ENCODE measurements at places on chromosomes 12 and 14.

DNA sequence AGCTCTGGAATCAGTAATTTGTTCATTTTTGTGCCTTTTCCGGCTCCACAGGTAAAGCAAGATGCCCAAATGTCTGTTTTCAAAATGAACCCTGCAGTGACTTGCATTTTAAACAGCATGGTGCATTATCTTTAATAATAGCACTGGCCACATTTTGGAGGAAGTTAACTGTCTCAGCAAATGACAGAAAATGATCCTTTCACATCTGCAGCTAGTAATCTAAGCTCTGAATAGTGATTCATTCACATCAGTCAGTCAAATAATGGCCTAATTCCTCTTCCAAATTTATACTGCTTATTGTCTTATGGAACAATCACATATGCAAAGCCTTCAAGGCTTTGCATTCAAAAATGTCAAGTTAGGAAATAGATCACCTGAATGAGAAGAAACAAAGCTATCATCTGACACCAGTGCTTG lies 75.6 kb downstream of the PPM1H start:
- DNase-seq = no peak

GRCh38 chr14:76901171-76902055 lies 75.2 kb downstream of the LRRC74A start:
- DNase-seq = peak; percentile 58

DNA sequence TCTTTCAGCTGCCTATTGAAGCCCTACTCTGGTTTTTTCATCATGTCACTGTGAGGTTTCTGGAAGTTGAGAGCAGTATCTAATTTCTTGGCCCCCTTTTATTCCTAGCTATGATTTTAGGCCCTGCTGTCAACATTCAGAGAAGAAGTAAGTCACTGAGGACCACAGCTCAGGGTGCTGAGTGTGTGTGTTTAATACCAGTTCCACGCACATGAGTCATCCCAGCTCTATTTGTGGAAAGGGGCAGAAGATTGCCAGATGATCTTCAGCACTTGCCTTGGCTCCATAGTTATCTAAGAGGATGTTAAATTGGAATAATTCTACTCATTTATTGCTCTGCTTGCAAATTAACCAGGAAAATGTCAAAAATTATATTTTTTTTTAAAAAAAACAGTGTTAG lies 65.5 kb upstream of the SLC38A4 start:
- DNase-seq = peak; percentile 58

GRCh38 chr14:95057851-95058250 lies 99.5 kb downstream of the DICER1 start:
- DNase-seq = no peak

- no peak for DNase-seq
Measured at GRCh38 chr12:120677765-120678473, 9.0 kb upstream of the MLEC start.

DNA sequence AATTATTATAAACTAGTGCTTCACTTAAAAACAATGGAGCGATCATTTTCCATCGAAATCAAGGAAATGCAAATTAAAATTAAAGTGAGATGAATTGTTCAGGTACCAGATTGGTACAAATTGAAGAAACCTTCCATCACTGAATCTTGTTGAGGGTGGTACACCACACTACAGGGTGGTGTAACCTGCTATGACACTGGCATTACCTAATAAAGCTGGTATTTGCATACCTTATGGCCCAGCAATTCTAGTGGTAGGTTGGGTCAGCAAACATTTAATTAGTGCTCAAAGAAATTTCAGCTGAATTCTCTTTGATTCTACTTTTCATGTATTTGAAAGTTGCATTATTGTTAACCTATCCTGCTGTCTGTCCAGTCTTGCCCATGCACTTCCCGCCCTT lies 9.2 kb downstream of the TIGAR start:
- DNase-seq = no peak

DNA sequence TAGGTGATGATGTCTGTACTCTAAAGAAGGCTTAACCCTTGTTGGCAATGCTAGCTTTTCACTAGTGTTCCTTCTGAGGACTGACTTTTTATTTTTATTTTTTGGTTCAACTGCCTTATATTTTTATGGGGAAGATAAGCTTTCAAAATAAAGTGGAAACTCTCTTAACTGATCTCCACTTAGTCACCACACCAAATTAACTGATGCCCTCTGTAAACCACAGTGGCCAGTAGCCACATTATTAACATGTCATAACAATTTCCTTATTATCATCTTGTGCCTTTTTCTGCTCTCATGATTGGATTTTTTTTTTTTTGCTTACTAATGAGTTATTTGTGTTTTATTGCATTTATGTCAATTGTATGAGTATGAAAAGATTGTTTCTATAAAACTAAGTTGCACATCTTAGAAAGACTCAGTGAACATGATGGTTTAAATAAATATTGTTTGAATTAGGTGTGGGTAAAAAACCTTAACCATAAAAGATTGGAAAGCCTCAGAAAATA lies 56.9 kb downstream of the SCFD1 start:
- DNase-seq = no peak

- DNase-seq = no peak
Measured at GRCh38 chr12:127421614-127422013, 845.4 kb upstream of the TMEM132C start.

GRCh38 chr14:56138928-56139327 lies 20.7 kb downstream of the PELI2 start:
- no peak for DNase-seq

- no peak for DNase-seq
Measured at GRCh38 chr14:79749065-79749464, 462.2 kb downstream of the DIO2 start.

DNA sequence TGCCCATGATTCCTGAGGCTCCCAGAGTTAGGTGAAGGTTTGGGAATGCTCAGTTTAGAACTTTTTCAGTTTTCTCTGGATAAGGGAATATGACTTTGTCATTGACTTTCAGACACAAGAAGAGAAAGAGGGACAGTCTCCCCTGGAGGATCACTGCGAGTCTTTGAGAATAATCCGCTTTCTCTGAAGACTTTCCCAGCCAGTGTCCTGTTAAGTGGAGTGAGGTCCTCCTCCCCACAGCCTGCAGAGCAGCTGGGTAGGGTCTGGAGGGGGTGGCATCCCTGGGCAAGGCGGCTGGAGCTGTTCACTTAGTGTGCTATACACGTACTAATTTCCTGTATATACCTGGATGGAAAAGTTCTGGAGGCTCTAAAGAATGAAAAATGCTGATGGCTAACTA lies 8.5 kb upstream of the RAB35 start:
- no peak for DNase-seq

DNA sequence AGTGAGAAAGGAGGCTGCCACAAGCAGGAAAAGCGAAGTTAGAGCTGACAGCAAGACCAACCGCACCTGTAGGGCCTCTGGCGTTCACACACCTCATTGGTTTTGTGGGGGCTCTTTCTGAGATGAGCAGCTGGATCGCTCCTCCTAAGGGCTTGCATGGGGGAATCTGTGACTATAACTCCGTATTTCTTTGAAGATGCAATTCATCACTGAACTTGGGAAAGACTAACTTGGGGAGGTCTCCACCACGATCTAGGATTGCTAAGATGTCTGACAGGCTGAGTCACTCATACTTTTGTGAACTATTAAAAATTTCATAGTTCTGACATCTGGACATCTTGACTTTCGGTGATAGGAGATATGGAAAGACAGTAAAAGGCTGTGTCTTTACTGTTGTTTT lies 173.6 kb downstream of the ETV6 start:
- peak; percentile 78 for DNase-seq
